ENCODE measurements at places on chromosomes 12 and 14.
A peak's percentile ranks its signal among the peaks of the same experiment; 100 is the strongest.

DNA sequence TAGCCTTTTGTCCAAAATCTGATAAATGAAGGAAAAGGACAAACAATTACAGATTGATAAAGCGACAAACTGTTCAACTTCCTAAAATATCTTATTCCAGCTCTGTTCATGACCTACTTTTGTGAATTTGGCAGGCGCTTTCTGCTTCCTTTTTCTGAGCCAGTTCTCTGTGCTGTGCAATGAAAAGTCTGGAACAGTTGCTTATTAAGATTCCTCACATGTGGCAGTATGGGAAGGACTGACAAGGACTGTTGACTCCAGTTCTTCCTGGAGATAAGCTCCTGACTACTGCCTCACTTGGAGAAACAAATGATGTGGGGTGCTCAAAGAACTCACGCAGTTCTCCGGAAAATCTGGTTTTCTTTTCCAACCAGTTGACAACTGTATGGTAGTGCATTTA is 58.3 kb upstream of the ANP32D start:
- DNase-seq = no peak

DNA sequence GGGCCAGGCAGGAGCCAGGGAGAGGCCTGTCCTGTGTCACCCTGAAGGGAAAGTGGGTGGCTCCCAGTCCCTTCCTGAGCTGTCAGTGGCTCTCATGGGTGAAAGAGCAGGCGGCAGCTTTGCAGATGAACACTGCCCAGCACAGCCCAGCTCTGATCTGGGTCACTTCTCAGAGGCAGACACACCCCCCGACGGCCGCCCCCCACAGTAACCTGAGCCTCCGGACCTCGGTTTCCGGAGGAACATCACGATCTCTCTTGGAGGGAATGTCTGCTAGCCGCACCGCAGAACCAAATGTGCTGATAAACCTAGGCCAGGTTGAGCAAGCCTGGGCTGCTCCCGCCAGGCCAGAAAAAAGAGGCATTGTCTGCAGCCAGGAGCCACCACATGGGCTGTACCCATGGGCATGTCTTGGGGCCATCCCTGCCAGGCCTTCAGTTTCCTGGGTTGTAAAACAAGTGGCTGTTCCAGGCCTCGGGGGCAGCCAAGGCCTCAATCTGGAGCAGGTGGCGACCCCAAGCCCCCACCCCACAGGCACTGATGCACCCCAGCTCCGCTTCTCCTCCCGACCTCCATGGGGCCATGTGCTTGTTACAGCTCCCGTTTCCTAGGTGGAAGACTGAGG is 57.6 kb downstream of the NCOR2 start:
- DNase-seq = no peak

- no peak for DNase-seq
These were observed 51.2 kb downstream of the ATF7IP start for GRCh38 chr12:14416658-14417057.

DNA sequence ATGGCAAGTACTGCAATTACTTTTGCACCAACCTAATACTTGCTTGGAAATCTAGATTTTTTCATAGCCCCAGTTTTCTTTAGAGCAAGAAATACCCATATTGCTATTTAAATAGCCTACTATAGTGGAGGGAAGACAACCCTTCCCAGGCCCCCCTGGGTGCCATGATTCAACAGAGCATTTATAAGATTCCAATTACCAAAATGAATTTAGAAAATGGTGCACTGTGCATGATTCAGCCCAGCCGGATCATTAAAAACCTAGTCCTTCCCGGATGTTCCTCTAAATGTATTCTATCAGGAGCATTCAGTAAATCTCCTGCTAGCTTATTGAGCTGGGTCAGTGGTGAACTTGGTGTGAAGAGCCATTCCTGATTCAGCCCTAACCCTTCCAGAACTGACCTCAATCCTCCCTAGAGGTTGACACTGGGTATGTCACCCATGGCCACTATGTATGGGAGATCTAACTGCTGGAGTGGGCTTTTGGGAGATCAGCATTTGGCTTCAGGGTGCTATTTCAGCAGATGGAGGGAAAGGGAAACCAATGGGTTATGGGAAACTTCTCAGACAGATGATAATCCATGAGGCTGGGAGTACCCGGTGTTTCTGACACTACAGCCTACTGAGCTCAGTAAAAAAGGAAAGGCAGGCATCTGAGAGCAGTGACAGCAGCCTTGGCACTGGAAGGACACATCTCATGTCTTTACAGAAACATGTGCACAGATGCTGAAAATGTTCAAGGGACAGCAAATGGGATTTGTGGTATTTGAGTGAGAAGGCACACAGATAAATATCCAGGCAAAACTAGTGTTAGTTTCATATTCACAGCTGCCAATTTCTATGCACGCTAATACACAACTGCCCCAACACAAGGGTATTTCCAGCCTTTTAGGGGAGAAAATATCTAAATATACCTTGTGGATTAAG is 258.9 kb downstream of the DPF3 start:
- DNase-seq = no peak

GRCh38 chr14:36511981-36512584 is 7.9 kb downstream of the NKX2-1 start:
- DNase-seq = no peak

- peak; percentile 84 for DNase-seq
These were observed 369 bp downstream of the DEPDC4 start for GRCh38 chr12:100266585-100266834.

- no peak for DNase-seq
These were observed 251.4 kb downstream of the LRIG3 start for GRCh38 chr12:58668871-58669270.
